ENCODE measurements at places on chromosomes 5 and 9. TPM values are rescaled to one million over a fixed set of nuclear protein-coding genes. Genes with fewer than 3 reads are reported as not detected.

FOXD4L6 gene
- total RNA-seq: not detected

PDZD2 gene
- total RNA-seq: not detected

SURF4 gene
- total RNA-seq: 249 TPM

OTP gene
- total RNA-seq: not detected

DNA sequence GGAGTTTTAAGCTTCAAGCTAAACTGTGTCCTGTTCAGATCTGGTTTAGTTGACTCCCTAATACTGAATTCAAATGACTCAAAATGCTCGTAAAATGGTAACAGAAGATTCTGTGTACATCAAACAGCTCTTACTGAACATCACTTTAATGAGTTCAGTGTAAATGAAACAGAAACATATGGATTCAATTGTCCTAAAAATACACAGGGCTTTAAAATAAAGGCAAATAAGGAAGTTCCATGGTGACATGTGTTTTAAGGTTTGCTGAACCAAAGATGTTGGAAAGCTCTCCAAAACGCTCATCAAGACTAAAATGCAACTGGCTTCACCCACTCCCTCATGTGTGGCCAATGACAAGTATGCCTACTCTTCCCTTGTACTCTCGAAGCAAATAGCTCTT is 340.0 kb upstream of the PIK3R1 start:
- no peak overlapping the region for H3K4me3 ChIP-seq
- no peak overlapping the region for H3K27ac ChIP-seq
- no peaks in the 10 kb centered on the region for H3K27me3 ChIP-seq
- H3K4me1 ChIP-seq: no peaks in the 10 kb centered on the region
- no peaks in the 10 kb centered on the region for H3K36me3 ChIP-seq

GRCh38 chr5:179142434-179143198 is 82.4 kb downstream of the ZNF354C start:
- H3K4me1 ChIP-seq: peaks cover 23% of the 10 kb centered on the region
- H3K4me3 ChIP-seq: no peak overlapping the region
- no peaks in the 10 kb centered on the region for H3K27me3 ChIP-seq
- peaks cover 2% of the 10 kb centered on the region for H3K36me3 ChIP-seq
- H3K27ac ChIP-seq: peak overlapping the region; percentile 41

GRCh38 chr5:36611520-36612274 is 5.3 kb downstream of the SLC1A3 start:
- no peak overlapping the region for H3K27ac ChIP-seq
- no peak for DNase-seq
- H3K27me3 ChIP-seq: peaks cover 31% of the 10 kb centered on the region
- peaks cover 7% of the 10 kb centered on the region for H3K4me1 ChIP-seq
- no peak overlapping the region for H3K4me3 ChIP-seq

- peaks cover 11% of the 10 kb centered on the region for H3K27me3 ChIP-seq
- no peak overlapping the region for H3K4me3 ChIP-seq
- DNase-seq: no peak
Observed at GRCh38 chr5:87770601-87771121, 357.9 kb upstream of the CCNH start.

DNA sequence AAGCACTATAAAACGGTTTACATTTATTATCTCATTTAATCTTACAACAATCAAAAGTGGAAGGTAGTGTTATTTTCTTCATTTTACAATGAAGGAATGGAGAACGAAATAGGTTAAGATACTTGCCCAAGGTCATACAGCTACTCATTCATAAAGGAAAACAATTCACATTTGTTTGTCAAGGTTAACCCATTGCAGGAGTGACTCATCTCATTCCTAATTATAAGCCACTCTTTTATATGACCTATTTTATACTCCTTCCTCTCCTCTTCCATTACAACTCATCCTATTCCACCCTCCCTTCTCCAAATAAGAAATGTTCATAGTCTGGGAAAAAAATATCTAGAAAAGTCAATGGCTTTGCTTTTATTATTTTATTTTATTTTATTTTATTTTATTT is 29.6 kb downstream of the CRHBP start:
- no peaks in the 10 kb centered on the region for H3K4me1 ChIP-seq
- no peak overlapping the region for H3K4me3 ChIP-seq
- no peak for DNase-seq
- no peaks in the 10 kb centered on the region for H3K36me3 ChIP-seq

- no peak overlapping the region for H3K4me3 ChIP-seq
- no peaks in the 10 kb centered on the region for H3K4me1 ChIP-seq
- H3K27ac ChIP-seq: no peak overlapping the region
- no peaks in the 10 kb centered on the region for H3K36me3 ChIP-seq
- DNase-seq: no peak
Observed at GRCh38 chr5:159909126-159909525, 7.2 kb upstream of the ADRA1B start.

DNA sequence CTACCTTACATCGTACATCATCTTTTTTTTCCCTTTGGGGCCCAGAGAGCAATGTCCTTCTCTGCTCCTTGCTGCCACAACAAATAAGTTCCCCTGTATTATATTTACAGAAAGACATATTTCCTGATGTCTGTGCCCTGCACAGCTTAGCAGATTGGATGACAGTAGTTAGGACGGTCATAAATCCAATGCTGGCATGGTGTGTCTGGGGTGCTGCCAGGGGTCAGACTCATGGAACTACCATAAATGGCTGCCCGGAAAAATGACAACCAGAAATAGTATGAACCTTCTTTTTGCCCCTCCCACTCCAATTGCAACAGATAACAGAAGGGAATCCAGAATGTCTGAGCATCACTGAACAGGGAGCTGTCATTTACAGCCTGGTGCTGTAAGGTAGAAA is 511.1 kb downstream of the PSAT1 start:
- H3K36me3 ChIP-seq: no peaks in the 10 kb centered on the region
- H3K4me3 ChIP-seq: no peak overlapping the region
- H3K27me3 ChIP-seq: no peaks in the 10 kb centered on the region

DNA sequence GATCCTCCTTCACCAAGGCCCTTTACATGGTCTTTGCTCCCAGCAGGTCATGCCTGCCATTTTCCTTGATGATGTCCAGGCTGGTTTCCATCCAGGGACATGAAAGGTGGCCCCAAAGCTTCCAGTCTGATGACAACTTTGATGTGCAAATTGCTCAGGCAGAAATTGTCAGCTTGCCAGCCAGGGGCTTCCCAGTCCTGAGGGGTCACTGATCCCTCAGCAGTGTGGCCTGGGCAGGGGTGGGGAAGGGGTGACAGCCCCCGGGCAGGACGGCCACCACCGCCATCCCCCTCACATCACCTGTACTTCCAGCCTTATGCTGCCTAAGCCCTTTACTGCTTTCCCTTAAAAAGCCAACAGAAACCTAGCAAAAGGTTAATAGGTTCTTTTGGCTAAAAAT is 96.3 kb downstream of the ANKRD33B start:
- no peaks in the 10 kb centered on the region for H3K27me3 ChIP-seq
- DNase-seq: no peak
- no peak overlapping the region for H3K4me3 ChIP-seq
- H3K27ac ChIP-seq: no peak overlapping the region
- no peaks in the 10 kb centered on the region for H3K36me3 ChIP-seq

DNA sequence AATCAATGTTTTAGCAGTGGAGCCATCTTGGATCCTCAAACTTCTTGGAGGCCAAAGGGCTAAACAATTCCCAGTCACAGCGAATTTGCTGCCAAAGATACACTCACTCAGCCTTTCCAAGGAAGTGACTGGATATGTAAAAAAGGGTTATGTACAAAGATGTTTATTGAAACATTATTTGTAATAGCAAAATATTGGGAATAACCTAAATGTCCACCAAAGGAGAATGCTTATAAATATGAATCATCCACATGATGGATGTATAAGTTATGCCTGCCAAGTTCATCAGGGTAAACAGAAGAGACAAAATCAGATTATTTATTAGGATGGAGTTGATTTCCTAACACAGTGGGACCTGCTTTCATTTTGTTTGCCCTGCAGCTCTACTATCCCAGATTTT is 145.2 kb upstream of the ABCA1 start:
- DNase-seq: no peak
- no peak overlapping the region for H3K27ac ChIP-seq
- H3K4me3 ChIP-seq: no peak overlapping the region

DNA sequence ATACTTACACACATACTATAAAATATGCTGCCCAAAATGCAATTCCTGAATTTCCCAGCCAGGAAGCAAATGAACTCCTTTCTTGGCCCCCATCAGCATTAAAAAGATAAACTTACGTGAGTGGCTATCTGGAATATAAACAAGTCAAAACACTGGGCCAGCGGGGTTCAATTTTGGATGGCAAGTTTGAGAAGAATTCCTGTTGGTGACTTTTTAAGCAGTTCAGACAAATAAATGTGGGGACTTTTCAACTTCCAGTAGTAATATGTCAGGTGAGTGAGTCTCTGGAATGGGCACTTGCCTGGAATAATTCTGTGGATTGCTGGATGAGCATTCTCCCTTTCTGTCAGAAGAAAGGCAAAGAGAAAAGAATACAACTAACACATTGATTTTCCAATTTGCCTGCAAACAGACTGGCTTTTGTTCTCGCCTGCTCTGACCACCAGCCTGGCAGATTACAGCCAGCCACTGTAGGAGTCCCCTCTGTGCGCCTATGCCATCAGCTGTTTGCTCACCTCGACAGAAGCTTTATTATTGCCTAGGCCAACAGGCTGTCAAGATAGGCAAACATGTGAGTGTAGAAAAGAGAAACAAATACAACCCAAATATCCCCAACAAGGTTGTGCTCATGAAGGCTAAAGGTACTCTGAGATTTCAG is 78.6 kb downstream of the MRPS27 start:
- peaks cover 5% of the 10 kb centered on the region for H3K4me1 ChIP-seq
- H3K4me3 ChIP-seq: no peak overlapping the region
- H3K27me3 ChIP-seq: peaks cover 9% of the 10 kb centered on the region
- H3K36me3 ChIP-seq: peaks cover 24% of the 10 kb centered on the region
- H3K27ac ChIP-seq: no peak overlapping the region
- no peak for DNase-seq

- no peaks in the 10 kb centered on the region for H3K27me3 ChIP-seq
- DNase-seq: no peak
- H3K27ac ChIP-seq: no peak overlapping the region
- no peaks in the 10 kb centered on the region for H3K36me3 ChIP-seq
- H3K4me3 ChIP-seq: no peak overlapping the region
Observed at GRCh38 chr5:124056326-124056990, 544.5 kb downstream of the CSNK1G3 start.

GRCh38 chr9:96660692-96661248 is 5.7 kb upstream of the PRXL2C start:
- H3K4me3 ChIP-seq: no peak overlapping the region
- DNase-seq: no peak
- H3K36me3 ChIP-seq: no peaks in the 10 kb centered on the region
- H3K4me1 ChIP-seq: peaks cover 5% of the 10 kb centered on the region

DNA sequence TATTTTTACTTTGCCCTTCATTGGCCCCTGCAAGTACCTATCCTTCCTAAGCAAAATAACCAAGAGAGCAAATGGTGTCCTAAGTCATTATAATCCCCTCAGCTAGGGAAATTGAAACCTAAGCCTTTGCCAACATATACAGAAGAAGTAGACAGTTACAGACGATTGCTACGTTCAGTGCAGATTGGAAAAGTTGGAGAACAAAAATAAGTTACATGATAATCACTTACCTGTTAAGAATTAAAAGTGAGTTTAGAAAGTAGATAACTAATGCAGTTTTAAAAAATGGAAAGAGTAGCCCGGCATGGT is 244.8 kb downstream of the MPDZ start:
- no peak for DNase-seq
- no peak overlapping the region for H3K4me3 ChIP-seq
- no peaks in the 10 kb centered on the region for H3K4me1 ChIP-seq
- H3K36me3 ChIP-seq: no peaks in the 10 kb centered on the region
- H3K27me3 ChIP-seq: no peaks in the 10 kb centered on the region
- H3K27ac ChIP-seq: no peak overlapping the region

Data from activated CD4-positive, alpha-beta memory T cell treated with anti-CD3 and anti-CD28 coated beads, Interleukin-2, amount 10 ng/mL, durations not matched to agents 7 days and 5 days (primary cell).